ENCODE measurements at places on chromosomes 5 and 9.

DNA sequence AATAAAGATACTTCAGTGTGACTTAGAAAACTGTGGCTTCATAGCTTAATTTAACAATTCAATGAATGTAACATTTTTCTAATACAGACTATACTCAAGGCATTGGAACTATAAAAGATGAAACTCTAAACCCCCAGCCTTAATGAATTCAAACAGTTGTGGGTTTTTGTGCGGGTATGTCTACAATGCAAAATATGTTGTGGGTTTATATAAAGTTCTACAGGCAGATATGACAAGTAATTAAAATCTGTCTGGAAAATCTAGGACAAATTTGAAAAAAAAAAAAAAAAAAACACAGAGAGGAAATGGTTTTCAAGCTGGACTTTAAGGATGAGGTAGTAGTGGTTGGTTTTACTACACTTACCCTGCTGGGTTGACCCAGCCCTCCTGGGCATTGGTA is 467.5 kb upstream of the TLE4 start:
- no peak for DNase-seq

DNA sequence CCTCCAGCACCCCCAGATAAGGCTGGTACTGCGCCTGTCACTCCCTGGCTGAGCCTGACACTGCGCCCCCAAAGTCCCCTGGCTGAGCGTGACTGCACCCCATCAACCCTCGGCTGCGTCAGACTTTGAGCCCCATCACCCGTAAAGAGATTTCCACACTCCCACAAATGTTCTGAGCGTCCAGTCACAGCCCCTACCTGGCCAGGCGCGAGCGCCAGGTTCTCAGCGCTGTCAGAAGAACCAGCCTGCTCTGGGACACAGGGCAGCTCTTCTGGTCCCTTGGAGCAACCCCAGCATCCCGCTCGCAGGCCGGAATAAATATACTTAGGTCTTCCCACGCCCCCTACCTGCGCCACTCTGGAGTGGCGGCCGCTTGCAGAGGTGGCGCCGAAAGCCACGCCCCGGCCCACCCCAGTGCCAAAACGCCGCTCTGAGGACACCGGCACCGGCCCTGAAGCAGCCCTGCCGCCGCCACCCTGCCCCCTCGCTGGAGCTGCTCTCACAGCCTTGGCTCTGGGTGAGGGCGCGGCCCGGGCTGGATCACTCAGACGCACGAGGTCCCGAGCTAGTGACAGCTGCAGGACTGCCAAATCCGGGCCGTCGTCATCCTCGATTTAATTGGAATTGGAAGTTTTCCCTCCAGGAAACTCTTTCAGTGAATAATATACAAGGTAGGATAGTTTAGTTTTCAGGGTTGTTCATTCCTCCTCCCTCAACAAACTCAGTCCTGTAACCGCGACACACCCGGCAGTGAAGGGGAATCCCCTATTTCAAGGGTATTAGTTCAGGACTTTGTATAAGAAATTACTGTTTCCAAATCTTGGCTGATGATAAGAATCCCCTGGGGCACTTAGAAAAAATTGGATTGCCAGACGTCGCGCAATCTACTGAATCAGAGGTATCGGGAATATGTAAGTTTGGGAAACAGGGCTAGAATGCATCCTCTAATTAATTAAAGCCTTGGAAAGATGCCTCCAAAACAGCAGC is 1.2 kb upstream of the CEMIP2 start:
- DNase-seq: no peak

GRCh38 chr9:132596200-132596599 is 13.8 kb downstream of the BARHL1 start:
- DNase-seq: no peak

DNA sequence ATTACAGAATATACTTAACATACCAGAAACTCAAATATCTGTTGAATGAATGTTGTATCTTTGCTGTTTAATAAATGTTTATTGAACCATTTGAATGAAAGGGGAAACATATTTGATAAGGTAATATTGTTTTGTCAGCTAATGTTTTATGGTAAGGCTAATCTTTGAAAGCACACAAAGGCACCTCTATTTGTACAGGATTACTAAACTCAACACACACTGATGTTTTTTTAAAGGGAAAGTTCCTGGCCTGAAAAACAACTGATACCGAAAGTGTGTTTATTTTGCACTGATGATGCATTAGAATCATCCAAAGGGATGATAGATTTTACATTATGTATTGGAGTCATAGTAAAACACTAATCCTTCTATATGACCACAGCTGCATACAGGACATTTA is 82.5 kb downstream of the ADCY2 start:
- DNase-seq: no peak

- no peak for DNase-seq
Measured at GRCh38 chr5:126659805-126660482, 59.2 kb downstream of the PHAX start.

DNA sequence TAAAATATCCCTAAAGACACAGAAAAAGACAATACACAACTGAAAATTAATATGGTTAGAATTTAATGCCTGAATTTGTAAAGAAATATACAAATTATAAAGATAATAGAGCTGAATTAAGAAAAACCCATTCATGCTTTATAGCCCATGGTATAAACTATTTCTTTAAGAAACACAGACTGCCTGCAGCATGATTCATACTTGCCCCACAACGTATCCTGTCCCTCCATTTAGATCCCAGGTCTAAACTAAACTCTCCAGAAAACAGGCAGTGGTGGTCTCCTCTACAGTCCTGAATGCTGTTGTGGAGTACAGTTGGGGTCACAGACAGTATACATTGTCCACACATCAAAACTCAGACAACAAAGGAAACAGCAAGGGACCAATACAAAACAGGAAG is 24.8 kb downstream of the IL6ST start:
- DNase-seq: no peak

GRCh38 chr5:15821506-15821905 is 321.5 kb downstream of the FBXL7 start:
- peak; percentile 19 for DNase-seq

DNA sequence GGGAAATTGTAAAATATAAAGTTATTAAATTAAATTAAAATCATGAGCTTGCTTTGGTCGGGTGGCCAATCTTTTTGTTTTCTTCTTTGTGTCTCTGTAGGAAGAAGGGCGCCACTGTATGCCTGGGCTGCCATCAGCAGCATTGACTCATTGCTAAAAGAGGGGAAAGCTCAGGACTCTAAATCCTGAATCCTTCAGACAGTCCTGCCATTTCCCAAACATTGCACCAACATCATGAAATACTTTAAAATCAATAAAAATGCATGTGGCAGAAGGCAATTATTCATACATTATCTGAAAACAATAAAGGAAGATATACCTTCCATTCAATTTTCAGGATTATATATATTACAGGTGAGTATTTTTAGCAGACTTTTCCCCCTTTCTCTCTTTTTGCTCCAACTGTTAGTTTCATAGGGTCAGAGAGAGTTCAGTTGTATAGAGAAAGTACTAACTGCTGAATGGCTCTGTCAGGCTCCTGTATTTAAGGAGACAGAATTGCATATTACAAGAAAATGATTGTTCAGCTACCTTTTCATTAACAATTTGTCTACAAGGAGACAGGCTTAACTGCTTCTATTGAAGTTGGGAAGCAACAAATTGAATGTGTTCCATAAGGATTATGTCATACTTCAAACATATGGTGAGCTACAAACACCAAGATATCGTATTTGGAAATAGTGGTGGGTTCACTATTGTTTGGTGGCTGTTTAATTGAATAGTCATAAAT is 95.7 kb downstream of the ATPSCKMT start:
- no peak for DNase-seq

GRCh38 chr9:16825331-16825725 is 45.1 kb downstream of the BNC2 start:
- no peak for DNase-seq

Data from stromal cell of bone marrow (primary cell).